AG10803 (cell line): ENCODE measurements at places on chromosomes 1 and 21.

DNA sequence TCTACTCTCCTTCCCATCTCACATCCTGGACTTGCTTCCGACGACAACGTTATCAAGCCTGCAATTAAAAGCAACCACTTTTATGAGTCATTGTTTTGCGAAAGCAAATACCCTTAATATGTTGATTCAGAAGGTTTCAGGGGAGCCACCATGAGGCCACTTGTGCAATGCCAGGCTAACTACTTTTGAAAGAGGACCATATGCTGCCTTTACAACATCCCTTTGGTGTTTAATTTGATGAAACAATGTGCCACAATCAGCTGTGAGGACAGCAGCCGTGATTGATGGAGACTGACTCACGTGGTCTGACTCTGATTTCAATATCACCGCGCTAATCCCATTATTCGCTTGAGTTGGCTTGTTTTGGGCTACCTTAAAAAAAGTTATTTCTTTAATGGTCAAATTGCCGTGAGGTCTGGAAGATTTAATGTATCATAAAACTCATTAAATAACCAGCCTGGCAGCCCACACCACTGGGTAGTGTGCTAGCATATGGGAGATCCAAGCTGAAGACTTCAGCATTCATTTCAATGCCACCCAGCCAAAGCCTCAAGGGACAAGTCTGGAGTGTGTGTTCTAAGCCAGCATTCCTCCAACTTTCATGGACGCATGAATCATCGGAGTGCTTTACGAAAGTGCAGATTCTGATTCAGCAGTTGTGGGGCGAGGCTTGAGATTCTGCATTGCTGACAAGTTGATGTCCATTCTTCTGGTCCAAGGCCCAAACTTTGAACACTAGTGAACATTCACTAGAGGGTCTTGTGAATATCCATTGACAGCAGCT lies 73.3 kb upstream of the PAXBP1 start:
- DNase-seq = peak; percentile 94

DNA sequence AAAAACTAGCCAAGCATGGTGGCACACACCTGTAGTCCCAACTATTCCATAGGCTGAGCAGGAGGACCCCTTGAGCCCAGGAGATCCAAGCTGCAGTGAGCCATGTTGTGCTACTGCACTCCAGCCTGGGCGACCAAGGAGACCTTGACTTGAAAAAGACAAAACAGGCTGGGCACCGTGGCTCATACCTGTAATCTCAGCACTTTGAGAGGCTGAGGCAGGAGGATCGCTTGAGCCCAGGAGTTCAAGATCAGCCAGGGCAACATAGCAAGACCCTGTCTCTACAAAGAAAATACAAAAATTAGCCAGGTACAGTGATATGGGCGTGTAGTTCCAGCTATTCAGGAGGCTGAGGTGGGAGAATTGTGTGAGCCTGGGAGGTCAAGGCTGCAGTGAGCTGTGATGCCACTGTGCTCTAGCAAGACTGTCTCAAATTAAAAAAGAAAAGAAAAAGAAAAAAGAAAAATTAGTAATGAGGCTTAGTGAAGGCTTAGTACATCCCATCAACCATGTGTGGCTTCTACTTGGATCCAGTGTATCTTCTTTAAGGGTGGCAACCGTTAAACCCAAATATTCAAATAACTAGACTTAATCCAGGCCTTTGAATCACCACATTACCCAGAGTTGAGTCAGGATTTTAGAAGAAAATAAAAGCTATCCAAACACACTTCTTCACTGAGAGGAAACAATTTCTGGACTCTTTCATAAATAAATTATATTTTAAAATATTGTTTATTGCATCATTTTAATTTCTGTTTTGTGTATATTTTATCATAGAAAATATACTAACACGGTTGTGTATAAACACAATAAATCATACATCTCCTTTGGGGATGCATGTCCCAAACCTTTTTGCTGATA lies 74.3 kb upstream of the RAB4A start:
- DNase-seq = peak; percentile 61

GRCh38 chr1:197180252-197180878 lies 33.9 kb upstream of the ASPM start:
- peak; percentile 56 for DNase-seq

DNA sequence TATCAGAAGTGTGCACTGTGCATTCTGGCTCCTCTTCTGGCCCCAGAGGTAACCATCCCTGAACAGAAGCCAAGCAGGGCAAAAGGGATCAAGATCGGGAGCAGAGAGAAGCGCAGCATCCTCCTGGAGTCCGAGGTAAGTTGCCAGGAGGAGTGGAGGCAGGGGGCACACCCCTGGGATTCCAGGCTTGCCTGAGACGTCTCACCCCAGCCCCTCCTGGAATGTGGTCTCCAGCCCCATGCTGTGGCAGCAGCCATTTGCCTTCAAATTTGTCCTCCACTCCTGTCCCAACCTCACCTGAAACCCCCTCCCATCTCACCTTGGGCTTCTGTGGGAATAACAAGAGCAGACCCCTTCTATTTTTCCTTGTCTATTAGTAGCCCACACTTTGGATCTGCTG lies 10.1 kb downstream of the LRRC71 start:
- no peak for DNase-seq

GRCh38 chr1:154176337-154176736 lies 15.6 kb downstream of the TPM3 start:
- peak; percentile 77 for DNase-seq

DNA sequence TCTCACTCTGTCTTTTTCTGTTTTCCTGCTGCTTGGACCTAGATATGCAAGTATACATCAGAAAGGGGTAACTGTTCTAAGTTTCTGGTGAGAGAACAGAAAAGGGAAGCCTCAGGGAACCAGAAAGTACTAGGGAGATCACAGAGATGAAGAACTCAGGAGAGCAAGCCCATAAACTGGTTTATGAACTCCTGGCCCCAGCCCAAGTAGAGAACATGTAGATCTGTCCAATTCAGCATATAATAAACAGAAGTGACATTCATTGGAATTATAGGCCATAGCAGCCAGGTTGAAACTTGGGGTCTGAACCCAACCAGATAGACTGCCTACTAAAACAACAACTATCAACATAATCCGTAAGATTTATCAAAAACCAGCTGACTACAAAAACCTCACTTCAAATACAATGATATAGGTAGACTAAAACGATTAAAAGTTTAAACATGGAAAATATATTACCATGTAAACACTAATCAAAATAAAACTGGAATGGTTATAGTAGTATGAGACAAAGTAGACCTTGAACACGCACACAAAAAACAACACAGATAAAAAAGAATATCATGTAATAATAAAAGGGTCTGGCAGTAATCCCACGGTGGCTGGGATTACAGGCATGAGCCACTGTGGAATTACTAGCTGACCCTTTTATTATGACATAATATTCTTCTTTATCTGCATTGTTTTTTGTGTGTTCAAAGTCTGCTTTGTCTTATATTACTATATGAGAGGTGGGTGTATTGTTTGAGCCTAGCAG lies 65.0 kb downstream of the ZSWIM5 start:
- DNase-seq = no peak

- no peak for DNase-seq
Observed at GRCh38 chr21:44295163-44295573, 4.7 kb upstream of the PFKL start.

- peak; percentile 83 for DNase-seq
Observed at GRCh38 chr1:61287734-61288133, 205.4 kb downstream of the NFIA start.

DNA sequence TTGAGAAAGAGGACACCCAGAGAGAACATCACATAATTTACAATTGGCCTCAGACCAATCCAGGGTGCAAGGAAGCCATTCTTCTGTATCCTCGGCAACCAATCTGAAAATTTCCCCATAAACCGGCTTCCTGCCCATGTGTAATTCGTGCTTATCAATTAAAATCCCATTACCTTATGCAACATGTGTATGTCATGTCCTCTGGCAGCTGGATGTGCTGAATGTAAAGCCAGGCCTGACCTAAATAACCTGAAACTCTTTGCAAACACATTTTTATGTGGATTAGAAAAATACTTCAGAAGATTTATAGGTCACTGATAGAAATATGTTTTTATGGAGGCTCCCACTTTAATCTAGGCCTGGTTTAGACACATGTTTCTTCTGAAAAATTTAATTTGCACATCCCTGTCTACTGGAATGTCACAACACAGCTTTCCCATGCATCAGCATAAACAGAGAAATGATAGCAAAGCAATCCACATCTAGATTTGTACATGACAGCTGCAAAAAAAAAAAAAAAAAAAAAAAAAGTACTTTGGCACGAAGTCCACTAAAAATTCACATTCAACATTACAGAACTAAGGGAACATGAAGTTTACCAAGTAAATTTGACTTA lies 69.4 kb upstream of the SAMSN1 start:
- DNase-seq = no peak

DNA sequence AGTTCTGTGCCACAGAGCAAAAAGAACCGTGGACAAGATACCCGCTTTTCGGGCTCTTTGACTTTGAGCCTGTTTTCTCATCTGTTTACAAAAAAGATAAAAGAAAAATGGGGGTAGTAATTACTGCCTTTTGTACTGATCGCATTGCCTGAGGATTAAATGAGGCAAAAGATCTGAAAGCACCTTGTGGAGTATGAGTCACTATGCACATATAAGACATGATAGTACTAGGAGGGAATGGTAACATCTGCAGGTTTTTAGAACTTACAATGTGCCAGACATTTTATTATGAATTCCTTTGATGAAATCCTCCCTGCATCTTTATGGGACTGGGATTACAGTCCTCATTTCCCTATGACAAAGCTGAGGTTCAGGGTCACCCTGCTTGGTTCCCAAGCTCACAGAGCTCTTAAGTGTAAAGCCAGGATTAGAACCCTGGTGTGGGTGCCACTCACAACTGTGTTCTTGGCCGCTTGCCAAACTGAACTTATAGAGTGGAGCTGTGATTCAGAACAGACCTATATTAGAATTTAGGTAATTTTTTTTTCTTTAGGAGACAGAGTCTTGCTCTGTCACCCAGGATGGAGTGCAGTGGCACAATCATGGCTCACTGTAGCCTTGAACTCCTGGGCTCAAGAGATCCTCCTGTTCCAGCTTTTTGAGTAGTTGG lies 1.8 kb downstream of the DISC1 start:
- peak; percentile 45 for DNase-seq

DNA sequence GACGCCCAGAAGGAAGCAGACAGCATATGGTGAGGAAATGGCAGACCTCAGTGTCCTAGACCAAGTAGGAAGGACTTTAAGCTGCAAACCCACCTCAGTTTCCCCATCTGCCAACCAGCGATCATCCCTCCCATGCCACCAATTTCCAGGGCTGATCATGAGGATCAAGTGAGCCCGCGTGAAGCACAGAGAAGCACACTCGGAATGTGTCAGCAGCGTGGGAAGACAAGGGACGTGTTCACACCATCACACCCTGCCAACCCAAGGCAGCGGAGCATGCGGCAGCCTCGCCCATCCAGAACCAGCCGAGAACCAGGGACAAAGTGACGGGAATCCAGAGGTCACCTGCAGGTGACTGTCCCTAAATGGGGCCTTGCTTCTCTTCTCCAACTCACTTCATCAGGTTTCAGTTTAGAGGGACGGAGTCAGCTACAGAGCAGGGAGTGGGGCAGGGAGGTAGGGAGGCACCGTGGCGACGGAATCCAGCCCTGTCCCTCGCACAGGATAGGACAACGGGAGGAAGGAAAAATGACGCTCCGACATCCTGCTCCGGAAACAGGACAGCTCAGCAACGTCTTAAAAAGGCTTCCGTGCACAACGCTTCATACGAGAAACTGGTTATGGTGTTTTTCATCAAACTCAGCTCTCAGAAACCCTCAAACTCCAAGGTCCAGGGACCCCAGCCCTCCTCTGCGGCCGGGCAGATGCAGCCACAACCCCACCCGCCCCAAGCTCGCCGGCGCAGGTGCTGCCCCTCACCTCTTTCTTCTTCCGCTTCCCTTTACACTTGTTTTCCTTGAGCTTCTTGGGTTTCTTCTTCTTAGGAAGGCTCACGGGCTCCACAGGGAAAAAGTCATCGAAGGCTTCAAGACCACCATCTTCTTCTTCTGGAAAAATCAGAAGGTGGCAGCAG lies 12.5 kb downstream of the CHD5 start:
- DNase-seq = no peak

- DNase-seq = no peak
Observed at GRCh38 chr1:173914366-173914871, 2.7 kb downstream of the SERPINC1 start.

DNA sequence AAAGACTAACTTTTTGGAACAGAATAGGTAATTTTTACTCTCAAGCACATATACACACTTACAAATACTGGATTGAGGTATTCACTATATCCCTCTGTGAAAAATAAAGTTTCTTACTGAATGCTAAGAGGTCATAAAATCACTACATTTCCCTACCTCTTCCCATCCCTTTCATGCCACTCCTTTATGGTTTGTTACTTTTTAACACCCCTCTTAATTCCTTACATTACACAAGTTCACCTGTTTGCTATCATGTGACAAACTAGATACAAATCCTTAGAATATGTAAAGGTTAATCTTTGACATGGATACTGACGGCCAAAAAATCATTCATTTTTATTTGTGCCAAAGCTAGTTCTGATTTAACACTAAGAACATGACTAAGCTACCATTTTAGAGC lies 6.8 kb upstream of the DCAF6 start:
- DNase-seq = no peak

DNA sequence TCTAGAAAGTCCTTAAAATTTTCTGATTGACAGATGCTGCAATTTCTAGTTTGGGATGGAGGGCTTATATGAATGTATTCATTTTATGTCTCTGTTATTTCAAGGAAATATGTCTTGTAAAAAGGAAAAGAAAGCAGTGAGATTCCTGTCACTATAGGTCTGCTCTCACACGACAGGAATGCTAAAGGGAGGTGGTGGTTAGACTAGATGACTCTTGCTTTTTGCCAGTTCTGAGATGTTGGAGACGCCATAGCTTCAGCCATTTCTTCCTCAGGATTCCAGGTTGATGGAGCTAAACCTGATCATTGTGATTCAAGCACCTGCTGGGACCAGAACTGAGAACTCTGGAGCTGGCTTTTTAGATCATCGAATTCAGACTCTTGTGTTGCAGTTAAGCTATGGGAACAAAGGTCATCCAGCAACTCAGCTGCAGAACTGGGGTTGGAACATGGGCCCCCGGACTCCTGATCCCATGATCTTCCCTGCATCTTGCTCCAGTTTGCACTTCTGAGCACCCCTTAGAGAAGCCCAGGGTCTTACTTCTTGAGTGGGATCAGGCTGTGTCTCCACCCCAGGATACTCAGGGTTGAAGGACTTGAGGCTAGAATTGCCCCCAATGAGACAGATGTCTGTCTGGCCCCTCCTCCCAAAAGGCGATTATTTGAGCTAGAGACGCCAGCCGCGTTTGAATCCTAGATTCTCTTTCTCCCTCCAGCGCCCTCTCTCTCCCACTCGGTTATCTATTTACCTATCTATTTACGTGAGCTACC lies 46.7 kb upstream of the FOXO6 start:
- DNase-seq = peak; percentile 14

DNA sequence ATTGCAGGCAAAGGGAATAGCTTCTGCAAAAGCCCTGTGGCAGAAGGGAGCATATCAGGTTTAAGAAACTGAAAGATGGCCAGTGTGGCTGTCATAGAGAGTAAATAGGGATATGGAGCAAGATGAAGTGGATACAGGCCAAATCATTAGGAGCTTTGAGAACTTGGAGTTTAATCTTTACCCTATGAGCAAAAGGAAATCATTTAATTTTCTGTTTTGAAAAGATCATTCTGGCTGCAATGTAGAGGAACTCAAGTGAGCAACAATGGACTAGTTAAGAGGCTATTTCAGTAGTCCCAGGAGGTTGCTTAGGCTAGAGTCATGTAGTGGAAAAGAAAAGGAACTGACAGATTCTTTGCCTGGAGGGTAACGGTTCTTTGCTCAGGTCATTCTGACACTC lies 47.2 kb downstream of the RAP1A start:
- peak; percentile 22 for DNase-seq
